ENCODE measurements at places on chromosomes 5 and 9.
A peak's percentile ranks its signal among the peaks of the same experiment; 100 is the strongest.

- no peak for DNase-seq
These were observed 8.9 kb downstream of the WDR5 start for GRCh38 chr9:134144801-134145200.

- no peak for DNase-seq
These were observed 71.9 kb upstream of the TAF1L start for GRCh38 chr9:32707326-32707725.

- no peak for DNase-seq
These were observed 170.5 kb downstream of the GABRB2 start for GRCh38 chr5:161376034-161376433.

- DNase-seq, result no peak
These were observed 73.3 kb downstream of the HRH2 start for GRCh38 chr5:175731172-175731571.

DNA sequence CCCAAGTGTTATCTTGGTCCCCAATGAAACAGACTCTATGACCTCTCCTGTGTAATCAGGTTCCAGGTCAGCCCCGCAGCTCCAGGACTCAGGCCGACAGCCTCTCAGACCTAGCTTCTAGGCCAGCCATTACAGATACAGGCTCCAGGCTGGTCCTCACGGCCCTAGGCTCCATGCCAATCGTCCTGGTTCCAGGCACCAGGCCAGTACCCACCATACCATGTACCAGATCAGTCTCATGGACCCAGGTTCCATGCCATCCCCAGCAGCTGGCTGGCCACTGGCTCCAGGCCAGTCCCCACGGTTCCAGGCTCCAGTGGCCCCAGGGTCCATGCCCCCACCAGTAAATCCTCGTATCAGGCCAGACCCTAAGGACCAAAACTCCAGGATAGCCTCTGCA lies 1326.6 kb upstream of the C9orf72 start:
- no peak for DNase-seq

DNA sequence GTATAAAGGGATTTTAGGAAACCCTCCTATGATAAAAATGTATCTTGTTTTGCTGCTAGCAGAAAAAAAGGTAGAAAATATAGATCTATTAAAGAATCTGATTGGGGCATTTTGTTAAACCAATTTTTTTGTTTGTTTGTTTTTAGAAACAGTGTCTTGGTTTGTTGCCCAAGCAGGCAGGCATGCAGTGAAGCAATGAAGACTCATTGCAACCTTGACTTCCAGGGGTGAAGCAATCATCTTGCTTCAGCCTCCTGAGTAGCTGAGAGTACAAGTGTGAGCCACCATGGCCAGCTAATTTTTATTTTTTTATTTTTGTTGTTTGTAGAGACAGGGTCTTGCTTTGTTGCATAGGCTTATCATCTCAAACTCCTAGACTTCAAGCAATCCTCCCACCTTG lies 755.8 kb upstream of the EDIL3 start:
- peak; percentile 24 for DNase-seq

DNA sequence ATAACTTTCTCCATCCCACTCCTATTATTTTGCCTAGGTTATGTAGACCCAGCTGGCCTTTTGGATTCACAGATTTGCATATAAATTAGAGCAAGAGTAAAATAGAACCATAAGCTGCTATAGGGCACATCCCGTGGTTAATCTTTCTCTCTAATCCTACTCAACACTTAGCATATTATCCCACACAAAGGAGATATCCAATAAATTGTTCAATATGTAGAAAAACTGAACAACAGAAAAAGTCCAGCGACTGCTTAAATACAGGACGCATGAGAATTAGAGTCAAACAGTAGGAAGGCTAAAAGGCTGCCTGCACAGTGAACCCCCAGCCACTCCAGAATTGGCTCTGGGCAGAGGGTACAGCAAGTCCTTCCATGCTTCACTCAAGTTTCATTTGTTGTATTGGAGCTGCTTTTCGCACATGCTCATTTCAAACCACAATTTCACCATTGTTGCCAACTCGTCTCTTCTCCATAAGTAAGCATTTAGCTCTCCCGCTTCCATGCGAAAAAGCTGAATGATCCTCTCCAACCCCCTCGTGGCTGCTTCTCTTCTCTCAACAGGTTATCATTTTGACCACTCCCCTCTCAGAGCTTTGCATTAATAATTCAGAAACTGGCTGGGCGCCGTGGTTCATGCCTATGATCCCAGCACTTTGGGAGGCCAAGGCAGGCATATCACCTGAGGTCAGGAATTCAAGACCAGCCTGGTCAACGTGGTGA lies 14.1 kb upstream of the IQGAP2 start:
- DNase-seq, result no peak

- DNase-seq, result no peak
These were observed 53.9 kb upstream of the ZNF354A start for GRCh38 chr5:178784391-178784790.

DNA sequence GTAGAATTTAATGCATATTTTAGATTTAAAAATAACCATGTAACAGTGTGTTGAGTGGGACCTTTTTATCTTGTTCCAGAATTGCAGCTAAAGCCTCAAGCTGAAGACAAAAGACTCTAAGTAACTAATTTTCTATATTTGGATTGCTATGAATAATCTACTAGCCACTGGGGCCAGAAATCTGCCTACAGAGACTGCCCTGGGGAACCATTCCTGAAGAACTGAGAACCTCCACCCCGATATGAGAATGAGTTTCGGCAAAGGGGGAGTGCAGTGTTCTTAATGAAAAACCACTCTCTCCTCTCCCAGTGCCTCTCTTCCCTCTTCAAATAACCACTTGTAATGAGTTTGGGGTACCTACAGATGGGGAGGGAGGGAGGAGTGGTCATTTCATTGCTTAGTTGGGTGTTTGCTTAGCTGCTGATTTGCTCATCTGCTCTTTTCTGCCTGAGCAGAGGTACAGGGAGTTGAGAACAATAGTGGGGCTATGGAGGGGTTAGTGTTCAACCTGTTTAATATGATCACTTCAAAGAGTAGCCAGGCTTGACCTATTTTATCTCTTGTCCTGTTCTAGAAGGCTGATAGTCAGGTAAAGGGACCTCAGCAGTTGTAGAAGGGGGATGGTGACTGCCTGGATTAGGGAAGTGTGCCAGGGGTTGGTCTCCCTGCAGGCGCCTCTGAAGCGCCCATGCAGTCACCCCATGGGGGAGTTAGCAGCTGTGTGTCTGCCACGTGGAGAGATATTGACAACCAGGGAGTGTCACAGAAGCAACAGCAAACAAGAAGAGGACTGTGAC lies 47.7 kb downstream of the ATG10 start:
- no peak for DNase-seq

All from epithelial cell of esophagus (primary cell).